HL-60 (cell line): ENCODE measurements at places on chromosomes 13 and 19.
A peak's percentile ranks its signal among the peaks of the same experiment; 100 is the strongest.

DNA sequence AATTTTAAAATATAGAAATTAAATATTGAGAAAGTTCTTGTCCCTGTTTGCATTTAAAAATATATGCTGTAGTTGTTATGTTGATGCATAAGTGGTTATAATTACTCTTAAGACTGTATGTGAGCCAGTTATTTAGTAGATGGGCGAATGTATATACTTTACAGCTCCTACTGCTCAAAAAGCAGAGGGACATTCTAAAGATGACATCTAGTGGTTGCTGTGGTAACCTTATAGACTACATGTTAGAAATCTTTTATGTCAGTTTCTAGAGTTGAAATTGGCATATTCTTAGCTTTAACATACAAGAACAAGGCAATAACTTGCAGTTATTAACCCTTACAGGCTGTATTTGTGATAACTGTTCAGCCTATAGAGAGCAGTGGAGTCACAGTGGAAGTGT lies 160.5 kb downstream of the OLFM4 start:
- DNase-seq: no peak

- peak; percentile 95 for DNase-seq
Measured at GRCh38 chr19:58559275-58560006, 1.0 kb upstream of the UBE2M start.

DNA sequence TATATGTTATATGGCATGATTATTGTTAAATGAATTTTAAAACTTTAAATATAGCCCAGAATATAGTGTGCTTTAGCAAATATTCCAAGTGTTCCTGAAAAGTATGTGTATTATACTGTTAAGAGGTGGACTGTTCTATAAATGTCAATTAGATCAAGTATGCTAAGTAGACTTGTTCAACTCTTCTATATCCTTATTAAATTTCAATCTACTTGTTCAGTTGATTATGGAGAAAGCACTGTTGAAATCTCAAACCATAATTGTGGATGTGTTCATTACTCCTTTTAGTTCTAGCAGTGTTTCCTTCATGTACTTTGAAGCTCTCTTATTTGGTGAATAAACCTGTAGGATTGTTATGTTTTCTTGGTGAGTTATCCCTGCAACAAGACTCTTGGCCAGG lies 52.5 kb downstream of the SPACA7 start:
- no peak for DNase-seq

- DNase-seq: no peak
Measured at GRCh38 chr13:99854366-99854765, 117.2 kb downstream of the ZIC5 start.

GRCh38 chr19:2491130-2491801 lies 15.3 kb downstream of the GADD45B start:
- no peak for DNase-seq

DNA sequence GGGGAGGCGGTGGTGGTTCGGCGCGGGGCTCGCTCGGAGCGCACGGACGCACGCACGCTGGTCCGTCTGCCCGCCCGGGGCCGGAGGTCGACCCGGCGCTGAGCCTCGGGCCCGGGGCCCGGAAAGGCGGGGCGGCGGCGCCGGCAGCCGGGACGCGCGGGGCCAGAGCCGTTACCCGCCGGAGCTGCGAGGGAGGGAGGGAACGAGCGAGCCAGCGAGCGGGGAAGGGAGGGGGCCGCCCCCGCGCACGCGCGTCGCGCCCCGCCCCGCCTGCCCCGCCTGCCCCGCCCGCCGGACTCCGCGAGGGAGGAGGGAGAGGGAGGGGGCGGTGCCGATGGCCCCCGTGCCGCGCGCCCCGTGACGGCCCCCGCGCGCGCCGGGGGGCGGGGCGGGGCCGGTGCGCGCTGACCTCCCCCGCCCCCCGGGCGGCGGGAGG lies 15.0 kb downstream of the CIC start:
- peak; percentile 64 for DNase-seq

- no peak for DNase-seq
Measured at GRCh38 chr19:1461862-1462261, 11.9 kb downstream of the APC2 start.

GRCh38 chr19:17687857-17688784 lies at the start of gene UNC13A:
Gene UNC13A, minus strand, starts transcription at chr19:17688354. Its CDS starts 155 bp downstream, at chr19:17688199.
- peak; percentile 23 for DNase-seq

DNA sequence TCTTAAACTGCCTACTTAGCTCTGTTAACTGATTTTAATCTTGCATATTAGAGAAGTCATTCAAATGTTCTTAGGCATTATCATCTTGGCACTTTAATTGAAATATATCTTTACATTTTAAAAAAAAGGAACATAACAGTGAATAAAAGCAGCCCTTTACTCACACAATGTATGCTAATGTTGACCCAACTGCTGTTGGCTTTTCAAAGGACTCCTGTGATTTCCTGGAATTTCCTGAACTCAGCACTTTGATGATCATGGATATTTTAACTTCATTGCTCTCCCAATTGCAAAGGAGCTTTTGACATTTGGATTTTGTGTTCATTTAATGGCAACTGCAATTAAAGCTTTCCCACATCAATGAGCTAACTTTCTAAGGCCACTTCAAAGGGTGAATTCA lies 1230.3 kb downstream of the DIAPH3 start:
- no peak for DNase-seq

- no peak for DNase-seq
Measured at GRCh38 chr19:46875234-46875633, 14.4 kb downstream of the ARHGAP35 start.

DNA sequence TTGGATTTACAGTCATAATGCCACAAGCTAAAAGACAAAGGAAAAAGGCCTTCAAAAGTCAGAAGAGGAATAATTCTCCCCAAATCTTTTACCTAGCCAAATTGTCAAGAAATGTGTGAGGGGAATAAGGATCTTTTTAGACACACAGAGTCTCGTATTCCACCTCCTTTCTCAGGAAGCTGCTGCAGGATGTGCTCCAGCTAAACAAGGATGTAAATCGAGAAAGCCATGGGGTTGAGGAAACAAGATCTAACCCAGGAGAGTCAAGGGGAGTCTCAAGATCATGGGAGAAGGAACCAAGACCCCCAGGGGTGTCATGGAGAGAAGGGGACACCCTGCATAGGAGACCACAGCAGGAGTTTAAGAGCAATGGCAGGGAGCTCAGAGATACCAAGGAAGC lies 147.4 kb downstream of the KDM4B start:
- no peak for DNase-seq

- DNase-seq: no peak
Measured at GRCh38 chr13:26932465-26932864, 171.9 kb upstream of the GPR12 start.

DNA sequence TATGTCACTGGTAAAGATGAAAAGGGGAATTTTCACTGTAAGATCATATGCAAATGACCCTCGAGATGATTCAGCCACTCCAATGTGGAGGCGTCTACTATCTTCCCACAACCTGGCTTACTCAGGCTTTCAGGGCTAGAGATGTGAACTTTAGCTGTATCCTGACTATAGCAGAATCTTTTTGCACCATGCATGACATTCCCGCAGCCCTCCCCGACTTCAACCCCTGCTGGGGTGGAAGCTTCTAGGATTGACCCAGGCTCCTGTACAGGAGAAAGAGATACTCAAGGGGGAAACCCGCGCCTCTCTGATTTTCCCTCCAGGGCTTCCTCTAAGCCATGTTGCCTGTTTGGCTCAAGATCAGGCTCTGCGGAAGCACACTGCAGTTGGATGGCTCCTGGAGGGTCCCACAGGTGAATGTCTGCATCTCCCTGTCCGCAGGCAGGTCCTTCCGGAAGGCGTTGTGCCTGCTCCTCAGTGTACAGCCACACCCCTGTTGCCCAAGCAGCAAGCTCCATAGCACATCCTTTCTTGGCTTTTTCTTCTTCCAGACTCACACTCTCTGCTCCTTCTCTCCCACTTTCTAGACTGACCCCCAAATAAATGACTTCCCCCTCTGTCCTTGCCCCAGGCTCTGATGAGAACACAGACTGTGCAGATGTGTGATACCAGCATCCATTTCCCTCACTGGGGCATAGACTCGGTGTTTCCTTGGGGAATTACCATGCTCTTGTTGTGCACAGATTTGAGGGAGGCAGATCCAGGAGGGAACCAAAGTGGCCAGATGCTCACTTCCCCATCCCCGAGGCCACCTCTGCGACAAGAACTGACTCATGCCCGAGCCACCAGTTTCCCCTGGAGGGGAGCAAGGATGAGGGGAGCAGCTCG lies 29.1 kb upstream of the POP4 start:
- DNase-seq: no peak
